ENCODE measurements at places on chromosomes 7 and 10. TPM values are rescaled to one million over a fixed set of nuclear protein-coding genes. Genes with fewer than 3 reads are reported as not detected.

CLEC5A gene
- not detected for total RNA-seq

SNX10 gene
- 23.5 TPM for total RNA-seq

DNA sequence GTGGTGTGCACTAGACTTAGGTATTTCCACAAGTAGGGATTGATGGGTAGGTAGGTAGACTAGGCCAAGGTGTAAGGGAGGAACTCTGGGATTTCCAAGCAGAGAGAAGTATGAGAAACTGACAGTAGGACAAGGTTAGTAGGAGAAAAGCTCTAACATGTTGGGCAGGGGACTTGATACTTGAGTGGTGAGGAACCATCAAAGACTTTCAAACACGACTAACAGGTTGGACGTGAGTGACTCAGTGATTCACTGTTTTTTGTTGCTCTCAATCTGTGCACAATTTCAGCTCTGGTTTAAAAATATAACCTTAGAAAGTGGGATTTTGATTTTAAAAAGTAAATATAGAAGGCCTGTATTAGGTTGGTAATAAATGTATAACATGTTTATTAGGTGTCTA, 44.4 kb downstream of the KLHDC10 start:
- no peak for ATAC-seq

- ATAC-seq = no peak
These were observed 127.6 kb downstream of the NEBL start for GRCh38 chr10:20769481-20769880.

GRCh38 chr7:151592868-151593486, 73.3 kb upstream of the RHEB start:
- no peak for ATAC-seq

GRCh38 chr10:91796331-91797047, 1.7 kb upstream of the TNKS2 start:
- ATAC-seq = peak; percentile 59

- no peak for ATAC-seq
These were observed 73.1 kb downstream of the CD36 start for GRCh38 chr7:80711531-80711930.

DNA sequence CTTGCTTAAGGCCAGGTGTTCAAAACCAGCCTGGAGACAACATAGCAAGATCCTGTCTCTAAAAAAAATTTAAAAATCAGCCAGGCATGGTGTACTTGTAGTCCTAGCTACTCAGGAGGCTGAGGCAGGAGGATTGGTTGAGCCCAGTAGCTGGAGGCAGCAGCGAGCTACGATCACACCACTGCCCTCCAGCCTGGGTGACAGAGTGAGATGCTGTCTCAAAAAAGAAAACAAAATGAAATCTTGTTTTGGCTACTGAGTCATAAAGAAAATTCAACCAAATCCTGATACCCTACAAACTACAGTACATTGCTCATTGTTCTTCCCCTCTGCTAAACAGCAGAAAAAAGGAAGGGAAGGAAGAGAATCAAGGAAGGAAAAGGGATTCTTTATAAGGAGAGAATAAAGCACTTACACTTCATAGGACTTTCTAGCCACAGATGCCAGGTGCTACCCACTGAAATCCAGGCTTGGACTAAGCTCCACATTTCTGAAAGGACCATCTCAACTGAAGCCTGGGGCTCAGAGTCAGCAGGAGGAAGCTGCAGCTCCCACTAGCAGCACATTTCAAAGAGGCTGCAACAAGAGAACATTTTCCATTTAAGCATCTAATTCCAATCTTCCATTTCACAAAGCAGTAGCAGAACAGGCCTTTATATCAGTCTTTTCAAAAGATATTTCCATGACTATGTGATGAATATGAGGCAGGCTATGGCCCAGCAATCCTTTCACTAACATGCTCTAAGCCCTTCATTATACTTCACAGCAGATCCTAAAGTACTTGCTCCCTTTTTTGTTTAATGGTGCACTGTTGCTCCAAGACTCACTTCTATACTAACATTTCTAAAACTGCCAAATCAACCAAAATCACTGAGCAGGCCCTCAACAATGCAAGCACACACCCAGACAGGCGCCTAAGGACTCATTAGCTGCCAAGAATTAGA, 13.5 kb downstream of the TNPO3 start:
- ATAC-seq = peak; percentile 83

DNA sequence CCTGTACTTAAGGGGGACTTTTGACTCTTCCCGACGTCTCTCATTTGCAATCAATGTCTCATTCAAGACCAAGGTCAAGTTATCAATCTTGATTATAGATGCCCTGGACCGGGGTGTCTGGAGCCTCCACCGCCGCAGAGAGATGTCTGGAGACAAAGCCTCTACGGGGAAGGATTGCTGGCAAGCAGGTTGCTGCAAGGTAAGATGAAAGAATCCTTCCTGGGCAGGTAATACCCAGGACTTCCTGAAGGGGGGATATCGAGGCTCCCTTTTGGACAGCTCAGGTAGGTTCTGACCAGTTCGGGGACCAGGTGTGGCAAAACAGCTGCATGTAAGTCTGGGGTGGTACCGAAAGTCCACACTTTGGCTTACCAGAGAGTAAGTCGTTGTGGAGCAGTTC, 12.5 kb upstream of the CUX1 start:
- ATAC-seq = no peak

DNA sequence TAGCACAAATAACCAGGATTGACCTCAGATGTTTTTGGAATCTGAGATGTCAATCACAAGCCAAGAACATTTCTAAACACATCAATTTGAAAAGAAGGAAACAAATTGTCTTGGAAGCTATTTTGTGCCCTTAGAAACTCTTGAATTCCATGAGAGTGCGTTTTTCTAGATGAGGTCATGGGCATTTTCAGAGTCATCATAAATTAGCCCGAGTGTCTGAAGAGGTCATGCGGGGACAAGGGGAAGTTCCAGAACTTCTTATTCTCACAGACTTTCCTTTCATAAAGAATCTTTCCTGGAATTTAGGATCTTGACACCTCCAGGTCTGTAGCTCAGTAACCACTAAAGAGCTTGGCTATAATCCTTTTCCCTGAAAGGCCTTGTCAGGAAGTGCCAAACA, 28.2 kb downstream of the IL2RA start:
- no peak for ATAC-seq

- no peak for ATAC-seq
These were observed 993.7 kb upstream of the AUTS2 start for GRCh38 chr7:68604541-68604940.

GRCh38 chr7:108012499-108013430, 9.8 kb upstream of the LAMB1 start:
- ATAC-seq = no peak

DNA sequence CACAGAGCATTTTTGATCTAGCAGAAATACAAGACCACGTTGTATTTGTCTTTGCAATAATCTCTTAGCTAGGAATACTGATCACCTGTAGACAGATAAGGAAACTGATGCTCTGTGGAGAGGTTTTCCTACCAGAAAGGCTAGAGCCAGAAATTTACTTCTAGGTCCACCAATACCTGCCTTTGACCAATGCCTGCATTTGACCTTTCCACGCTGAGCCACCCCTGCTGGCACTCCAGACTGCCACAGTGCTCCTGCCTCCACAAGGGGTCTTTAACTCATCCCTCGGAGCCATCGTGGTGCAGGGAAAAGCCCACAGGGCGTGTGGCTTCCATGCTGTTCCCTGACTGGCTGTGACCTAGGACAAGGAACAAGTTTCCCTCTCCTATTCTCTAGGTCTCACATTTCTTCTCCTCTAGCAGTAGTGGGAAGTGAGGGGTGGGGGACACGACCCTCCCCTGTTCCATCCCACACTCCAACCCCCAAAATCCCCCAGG, 1.5 kb upstream of the ELN start:
- ATAC-seq = peak; percentile 6

DNA sequence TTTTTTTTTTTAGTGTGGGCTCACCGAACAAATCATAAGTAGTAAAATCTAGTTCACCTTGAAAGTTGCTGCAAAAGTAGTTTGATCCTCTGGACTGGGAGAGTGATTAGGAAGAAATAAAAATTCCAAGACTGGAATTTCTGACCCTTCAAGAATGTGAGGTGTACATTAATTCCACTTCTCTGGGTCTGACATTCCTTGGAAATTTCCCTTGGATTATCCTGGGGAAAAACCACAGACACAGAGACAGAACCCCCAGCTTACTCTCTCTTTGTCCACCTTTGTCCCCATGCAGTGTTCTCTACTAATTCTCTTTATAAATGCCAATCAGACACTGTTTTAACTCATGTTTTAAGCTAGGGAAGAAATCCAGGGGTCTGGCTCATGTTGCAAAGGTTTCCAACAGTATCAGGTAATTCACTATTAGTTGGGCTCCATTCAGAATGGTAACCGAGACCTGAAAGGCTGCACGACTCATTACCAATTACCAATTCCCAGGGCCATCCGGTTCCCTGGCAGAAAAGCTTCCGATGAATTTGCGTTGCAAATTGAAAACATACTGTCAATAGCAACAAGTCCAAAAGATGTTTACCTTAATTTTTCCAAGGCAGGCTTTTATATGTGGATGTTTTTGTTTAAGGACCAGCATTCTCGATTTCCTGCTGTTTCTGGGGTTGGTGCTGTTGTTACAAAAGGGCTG, 86.3 kb downstream of the BAMBI start:
- no peak for ATAC-seq

DNA sequence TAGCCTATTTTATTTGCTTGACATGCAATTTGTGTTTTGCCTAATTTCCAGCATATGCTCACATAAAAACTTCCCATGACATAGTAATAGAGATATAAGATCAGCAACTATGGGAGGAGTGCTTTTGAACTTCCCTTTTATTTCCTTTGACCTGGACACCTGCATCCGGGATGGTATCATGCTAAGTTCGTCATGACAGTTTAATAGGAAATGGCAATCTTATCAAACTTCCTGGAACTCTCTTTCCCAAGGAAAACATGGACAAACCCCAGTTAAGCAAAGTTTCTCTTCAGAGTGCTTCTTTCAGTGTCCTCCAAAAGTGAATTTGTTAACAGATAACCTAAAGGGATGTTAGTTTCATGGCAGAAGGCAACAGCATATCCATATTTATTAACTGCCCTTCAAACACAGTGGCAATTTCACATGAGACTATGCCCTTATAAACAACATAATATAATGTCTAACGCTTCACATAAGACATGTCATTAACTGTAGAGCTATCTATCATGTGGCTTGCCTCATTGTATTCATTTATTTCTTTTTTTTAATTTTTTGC, 474.7 kb upstream of the SEMA3A start:
- ATAC-seq = no peak

DNA sequence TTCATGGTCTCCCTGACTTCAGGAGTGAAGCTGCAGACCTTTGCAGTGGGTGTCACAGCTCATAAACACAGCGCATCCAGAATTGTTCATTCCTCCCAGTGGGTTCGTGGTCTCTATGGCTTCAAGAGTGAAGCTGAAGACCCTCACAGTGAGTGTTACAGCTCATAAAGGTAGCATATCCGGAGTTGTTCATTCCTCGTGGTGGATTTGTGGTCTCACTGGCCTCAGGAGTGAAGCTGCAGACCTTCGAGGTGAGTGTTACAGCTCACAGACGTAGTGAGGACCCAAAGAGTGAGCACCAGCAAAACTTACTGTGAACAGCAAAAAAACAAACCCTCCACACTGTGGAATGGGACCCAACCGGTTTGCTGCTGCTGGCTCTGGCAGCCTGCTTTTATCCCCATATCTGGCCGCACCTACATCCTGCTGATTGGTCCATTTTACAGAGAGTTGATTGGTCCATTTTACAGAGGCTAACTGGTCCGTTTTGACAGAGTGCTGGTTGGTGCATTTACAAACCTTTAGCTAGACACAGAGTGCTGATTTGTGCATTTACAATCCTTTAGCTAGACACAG, 308.8 kb downstream of the PTPRN2 start:
- no peak for ATAC-seq

- peak; percentile 81 for ATAC-seq
These were observed 595 bp upstream of the SUN1 start for GRCh38 chr7:831596-832166.

DNA sequence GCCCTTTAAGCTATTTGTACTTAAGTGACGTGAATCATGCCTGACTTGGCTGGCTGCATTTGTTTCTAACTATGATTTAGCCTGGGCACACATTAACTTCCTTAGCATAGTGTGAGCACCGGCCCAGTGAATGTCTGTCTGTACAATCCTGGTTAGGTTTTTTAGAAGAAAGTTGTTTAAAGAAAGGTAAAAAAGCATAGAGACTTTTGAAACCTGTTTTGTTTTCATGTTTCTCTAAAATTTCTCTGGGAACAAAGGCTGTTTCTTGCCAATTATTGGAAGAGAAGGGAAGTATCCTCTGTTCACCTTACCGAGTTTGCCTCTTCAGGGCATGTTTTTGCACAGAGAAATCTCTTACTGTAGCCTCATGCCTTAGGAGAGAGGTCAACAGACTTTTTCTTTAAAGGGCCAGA, 42.9 kb upstream of the MET start:
- ATAC-seq = no peak
